ENCODE measurements at places on chromosomes 4 and X. TPM values are rescaled to one million over a fixed set of nuclear protein-coding genes. Genes with fewer than 3 reads are reported as not detected.

DNA sequence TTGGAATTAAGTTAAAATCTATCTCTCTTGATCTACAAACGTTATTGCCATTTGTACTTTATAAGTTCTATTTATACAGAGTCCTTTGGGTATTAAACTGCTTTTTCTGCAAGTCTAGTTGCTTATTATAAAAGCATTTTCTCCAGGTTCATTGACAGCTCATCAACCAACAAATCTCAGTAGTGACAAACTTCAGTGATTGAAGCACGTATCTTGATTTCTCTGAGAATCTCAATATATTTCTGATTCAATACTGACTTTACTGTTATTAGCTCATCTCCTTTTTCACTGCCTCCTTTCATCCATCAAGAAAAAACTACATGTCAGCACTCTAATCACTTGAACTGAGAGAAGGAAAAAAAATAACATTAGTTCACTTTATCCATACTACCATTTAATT is 630.2 kb downstream of the ARAP2 start:
- no peak for DNase-seq

DNA sequence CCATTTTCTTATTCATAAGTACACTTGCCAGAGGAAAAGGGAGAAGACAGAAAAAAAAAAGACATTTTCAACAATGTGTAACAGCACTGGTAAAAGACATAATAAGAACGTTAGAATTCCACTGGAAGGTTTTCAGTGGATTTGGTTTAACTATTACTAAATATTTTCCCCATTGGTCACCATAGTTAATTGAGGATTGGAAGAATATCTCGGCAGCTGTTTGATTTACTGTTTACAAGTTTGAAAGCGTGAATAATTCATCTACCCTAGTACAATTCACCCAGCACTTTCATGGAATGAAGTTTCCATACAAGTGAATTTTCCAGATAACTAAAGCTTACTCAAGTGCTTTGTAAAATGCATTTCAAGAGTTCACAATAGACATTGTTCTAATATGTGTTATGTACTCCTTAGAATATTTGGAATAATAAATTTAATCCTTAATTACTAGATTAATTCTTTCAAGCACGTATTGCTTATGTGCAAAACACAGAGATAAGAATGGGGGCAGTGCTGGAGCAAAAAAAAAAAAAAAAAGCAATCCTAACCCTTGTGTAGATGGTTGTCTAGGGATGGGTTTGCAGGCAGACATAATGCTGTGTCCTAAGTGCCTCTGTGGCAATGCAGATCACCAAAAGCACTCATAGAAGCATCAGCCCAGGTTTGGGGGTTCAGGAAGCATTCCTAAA is 57.1 kb downstream of the ENPEP start:
- DNase-seq = no peak

Gene KLF8
- total RNA-seq = 42.7 TPM

DNA sequence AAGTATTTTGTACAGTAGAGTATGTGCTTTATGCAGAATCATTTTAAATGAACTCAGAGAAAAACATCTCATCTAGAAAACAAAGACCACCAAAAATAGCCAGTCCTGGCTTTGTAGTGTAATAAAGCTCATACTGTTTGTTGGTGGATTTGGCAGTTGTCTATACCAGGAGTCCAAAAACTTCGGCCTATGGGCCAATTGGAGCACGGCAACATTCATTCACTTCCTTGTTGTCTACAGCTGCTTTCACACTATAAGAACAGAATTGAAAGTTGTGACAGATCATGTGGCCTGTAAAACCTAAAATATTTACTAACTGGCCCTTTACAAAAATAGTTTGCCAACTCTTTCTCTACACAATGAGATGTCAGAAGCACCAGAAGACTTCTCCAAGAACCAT is 5.3 kb downstream of the FBXW7 start:
- no peak for DNase-seq

GRCh38 chrX:147174591-147174990 is 360.0 kb upstream of the CXorf51A start:
- DNase-seq = no peak

DNA sequence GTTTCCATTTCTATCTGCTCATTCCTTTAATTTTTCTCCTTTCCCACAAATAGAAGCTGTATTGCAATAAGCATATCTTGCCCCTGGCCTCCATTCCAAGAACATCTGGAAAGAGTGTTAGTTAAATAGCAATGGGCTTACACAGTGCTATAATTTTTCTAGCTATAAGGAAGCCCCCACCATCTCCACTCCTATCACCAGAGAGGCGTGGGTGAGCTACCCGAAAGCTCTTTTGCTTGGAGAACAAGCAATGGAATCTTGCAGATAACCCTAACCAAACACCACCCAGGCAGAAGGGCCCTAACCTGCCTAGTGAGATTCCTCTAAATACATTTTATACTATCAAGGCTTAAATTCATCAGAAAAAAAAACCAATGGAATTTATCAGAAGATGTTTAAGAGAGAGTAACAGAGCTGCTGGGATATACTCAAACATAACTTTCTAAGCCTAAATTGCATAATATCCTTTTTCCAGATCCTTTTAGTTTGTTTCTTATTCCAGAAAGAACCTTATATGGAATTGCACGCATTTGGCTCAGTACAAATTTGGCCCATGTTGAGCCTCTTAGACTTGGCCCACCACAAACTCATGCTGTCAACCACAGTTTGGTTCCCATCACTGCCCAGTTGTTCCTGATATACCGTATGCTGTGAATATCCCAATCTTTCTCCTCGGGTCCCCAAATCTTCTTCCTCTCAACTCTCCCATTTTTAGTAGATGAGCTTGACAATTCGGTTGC is 91.6 kb upstream of the PLAC1 start:
- DNase-seq = no peak

GRCh38 chr4:40594261-40595178 is 35.1 kb downstream of the RBM47 start:
- DNase-seq = no peak

Gene CABS1
- not detected for total RNA-seq

Gene GRIA3
- not detected for total RNA-seq

- DNase-seq = no peak
Measured at GRCh38 chr4:132094017-132094416, 1055.1 kb upstream of the PCDH10 start.

- DNase-seq = peak; percentile 62
Measured at GRCh38 chrX:154412468-154412867, 1.1 kb downstream of the TAFAZZIN start.

- DNase-seq = no peak
Measured at GRCh38 chrX:101241531-101241930, 21.9 kb downstream of the DRP2 start.

- DNase-seq = no peak
Measured at GRCh38 chr4:17085416-17085815, 187.0 kb upstream of the LDB2 start.

- DNase-seq = no peak
Measured at GRCh38 chrX:9153300-9153699, 119.4 kb upstream of the FAM9B start.

GRCh38 chrX:37993176-37993575 is 13.2 kb upstream of the SYTL5 start:
- no peak for DNase-seq

- no peak for DNase-seq
Measured at GRCh38 chr4:47415719-47416118, 47.8 kb downstream of the COMMD8 start.

Gene SLC10A4
- total RNA-seq = 0.25 TPM

DNA sequence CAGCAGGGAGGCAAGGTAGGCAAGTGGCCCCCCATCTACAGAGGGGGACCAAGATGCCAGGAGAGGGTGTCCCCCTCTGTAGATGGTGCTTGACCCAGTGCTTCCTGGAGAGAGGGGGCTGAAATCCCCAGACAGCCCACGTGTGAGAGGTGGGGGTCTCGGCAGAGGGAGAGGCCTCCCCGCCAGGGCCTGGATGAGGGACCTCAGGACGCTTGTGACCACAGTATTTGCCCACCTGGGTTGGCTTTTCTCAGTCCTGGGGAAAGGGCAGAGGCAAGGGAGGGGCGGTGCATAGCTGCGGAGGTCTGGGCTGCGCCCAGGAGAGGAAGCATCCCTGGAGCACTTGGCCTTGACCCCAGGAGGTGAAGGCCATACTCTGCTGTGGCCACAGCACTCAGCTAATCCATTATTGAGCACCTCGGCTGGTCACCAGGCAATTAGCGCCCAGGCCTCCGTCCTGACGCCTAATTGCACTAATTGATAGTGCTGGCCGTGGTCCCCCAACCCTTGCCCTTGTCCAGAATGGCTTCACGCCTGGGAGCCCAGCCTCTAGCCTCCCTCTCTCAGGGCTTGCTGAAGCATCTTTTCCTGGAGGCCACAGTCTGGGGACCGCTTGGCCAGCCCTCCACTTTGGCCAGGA is 30.7 kb downstream of the HMX1 start:
- no peak for DNase-seq

DNA sequence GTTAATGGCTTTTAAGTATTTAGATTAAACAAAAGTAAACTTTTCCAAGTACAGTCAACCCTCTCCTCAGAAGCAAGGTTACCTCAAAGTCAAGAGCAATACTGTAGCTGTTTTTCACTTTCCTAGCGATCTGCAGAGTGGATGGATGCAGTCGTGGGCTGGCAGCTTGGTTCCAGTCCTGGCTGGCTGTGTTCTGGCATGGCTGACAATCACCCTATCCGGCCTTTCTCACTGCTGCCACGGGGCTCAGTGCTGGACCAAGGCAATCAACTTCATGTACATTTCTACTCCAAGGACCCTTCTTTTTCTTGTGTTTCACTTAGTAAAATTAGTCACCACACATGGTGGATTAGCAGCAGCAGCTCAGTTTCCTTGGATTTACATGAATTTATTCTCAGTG is 208.3 kb downstream of the GABRB1 start:
- DNase-seq = no peak

Gene CT45A5
- total RNA-seq = not detected

Measured in B cell (primary cell).